Memory B cell (primary cell): ENCODE measurements at places on chromosomes 13 and 19.

GRCh38 chr19:54077334-54077733 is 3.8 kb downstream of the TARM1 start:
- H3K36me3 ChIP-seq, result peaks cover 3% of the 10 kb centered on the region
- no peak overlapping the region for H3K4me3 ChIP-seq
- no peak for DNase-seq
- H3K4me1 ChIP-seq, result no peaks in the 10 kb centered on the region

- H3K27ac ChIP-seq, result no peak overlapping the region
- no peak for DNase-seq
- H3K27me3 ChIP-seq, result no peaks in the 10 kb centered on the region
- peaks cover 9% of the 10 kb centered on the region for H3K4me1 ChIP-seq
- H3K36me3 ChIP-seq, result peaks cover 10% of the 10 kb centered on the region
- H3K4me3 ChIP-seq, result no peak overlapping the region
Measured at GRCh38 chr19:1125601-1126467, 22.0 kb downstream of the GPX4 start.

GRCh38 chr19:17755977-17756670 is 4.8 kb downstream of the FCHO1 start:
- H3K27ac ChIP-seq, result peak overlapping the region; percentile 87
- DNase-seq, result peak; percentile 64
- peaks cover 52% of the 10 kb centered on the region for H3K4me1 ChIP-seq
- H3K27me3 ChIP-seq, result no peaks in the 10 kb centered on the region

DNA sequence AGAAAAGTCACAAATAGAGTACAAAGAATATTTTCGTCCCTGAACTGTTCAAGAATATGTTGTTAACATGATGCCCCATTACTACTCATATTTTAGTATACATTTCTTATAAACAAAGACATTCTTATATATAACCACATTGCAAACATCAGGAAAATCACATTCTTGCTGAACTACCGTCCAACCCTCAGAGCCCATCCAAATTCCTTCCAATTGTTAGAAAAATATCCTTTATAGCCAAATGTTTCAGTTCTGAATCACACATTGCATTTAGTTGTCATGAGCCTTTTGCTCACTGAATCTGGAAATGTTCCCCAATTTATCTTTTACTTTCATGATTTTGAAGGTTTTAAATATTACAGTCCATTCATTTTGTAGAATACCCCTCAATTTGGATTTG is 467.8 kb upstream of the ARGLU1 start:
- H3K4me1 ChIP-seq, result no peaks in the 10 kb centered on the region
- DNase-seq, result no peak
- no peak overlapping the region for H3K4me3 ChIP-seq

DNA sequence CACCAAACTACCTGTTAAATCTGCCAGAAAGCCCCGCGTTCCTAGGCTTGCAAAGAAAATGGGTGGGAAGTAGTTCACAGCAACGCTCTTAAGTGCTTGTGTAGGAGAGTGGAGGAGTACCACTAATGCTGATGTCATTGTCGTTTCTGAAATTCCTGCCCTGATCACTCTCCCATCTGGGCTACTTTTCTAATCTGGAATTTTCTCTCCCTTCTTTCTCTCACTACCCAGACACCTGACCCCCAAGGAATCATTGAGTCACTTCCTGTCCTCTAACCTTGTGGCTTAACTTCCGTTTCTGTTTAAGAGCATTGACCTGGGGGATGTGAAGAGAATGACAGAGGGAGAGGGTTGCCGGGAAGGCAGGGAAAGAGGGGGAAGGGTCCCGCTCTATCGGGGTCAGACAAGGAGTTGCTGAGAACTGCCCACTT is 98.7 kb downstream of the STARD13 start:
- H3K27me3 ChIP-seq, result peaks cover 10% of the 10 kb centered on the region
- no peak overlapping the region for H3K27ac ChIP-seq
- no peak for DNase-seq
- H3K4me3 ChIP-seq, result no peak overlapping the region

- no peak overlapping the region for H3K4me3 ChIP-seq
- H3K36me3 ChIP-seq, result peaks cover under 1% of the 10 kb centered on the region
- H3K27ac ChIP-seq, result no peak overlapping the region
- H3K4me1 ChIP-seq, result peaks cover 10% of the 10 kb centered on the region
- DNase-seq, result no peak
- no peaks in the 10 kb centered on the region for H3K27me3 ChIP-seq
Measured at GRCh38 chr13:30303269-30303668, 4.1 kb downstream of the KATNAL1 start.

DNA sequence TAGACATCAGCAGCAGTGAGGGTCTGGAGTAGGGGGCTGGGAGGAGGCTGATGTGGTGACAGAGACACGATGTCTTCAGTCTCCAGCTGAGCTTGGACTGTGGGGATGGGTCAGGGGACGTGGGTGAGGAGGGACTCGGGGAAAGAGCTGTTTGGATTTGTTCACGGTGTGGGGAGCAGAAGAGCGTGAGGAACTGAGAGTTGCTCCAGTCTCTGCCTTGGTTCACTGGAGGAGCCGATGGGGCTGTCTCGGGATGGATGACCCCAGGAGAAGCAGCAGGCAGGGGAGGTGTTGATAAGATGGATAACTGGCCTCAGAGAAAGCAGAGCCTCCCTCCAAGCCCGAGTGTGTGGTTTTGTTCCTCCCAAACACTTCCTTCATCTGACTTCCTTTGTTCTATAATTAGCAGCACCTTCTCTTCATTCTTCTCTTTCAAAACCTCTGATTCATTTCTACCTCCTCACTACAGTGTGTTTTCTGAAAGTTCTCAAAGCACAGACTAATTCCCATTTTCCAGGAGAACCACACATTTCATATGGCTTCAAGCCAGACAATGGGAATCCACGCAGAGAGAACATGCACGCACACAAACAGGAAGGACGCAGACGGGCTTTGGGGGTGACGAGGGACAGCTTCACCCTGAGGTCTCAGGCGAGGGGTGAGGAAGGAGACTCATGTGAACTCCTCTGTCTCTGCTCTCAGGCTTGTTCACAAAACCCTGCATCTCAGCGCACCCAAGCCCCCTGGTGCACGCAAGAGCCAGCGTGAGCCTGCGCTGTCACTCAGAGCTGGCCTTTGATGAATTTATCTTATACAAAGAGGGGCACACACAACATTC is 18.6 kb downstream of the LAIR2 start:
- DNase-seq, result no peak
- H3K4me1 ChIP-seq, result peaks cover 22% of the 10 kb centered on the region
- H3K36me3 ChIP-seq, result no peaks in the 10 kb centered on the region
- peak overlapping the region; percentile 4 for H3K4me3 ChIP-seq

DNA sequence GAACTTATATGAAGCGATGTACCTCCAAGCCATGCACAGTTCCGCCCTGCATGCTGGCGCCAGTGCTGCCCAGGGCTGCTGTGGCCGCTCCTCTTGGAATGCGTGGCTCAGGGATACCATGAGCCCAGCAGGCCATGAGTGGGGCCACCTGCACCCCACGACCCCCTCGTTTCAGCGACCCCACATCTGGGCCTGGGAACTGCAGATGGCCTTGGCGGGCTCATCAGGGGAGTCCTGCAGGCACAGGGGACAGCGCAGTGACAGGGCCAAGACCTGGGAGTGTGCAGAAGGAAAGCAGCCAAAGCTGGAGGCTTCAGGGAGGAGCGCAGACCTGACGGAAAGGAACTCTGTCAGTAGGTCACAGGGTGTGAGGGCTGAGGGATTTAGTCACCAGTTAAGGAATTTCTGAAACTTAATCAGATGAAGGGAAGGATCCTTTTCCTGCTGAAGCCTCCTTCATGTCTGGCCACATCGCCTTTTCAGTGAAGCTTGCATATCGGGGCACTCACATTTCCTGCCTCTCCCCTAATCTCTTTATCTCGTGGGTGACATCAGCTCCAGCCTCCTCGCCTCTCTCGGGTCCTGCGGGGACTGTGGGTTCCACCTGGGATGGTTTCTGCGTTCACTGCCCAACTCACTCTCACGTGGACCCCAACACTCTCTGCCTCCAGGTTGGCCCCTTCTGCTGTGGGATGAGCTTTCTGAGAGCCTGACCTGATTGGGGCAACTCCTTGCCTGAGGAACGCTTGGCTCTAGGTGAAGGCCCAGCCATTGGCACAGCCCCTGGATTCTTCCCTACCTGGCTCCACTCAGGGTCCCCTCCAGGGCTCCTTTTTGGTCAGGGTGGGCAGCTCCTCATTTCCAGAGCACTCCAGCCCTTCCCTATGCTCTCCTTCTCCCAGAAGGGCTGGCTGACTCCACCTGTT is 123.5 kb downstream of the CRYL1 start:
- no peaks in the 10 kb centered on the region for H3K4me1 ChIP-seq
- peaks cover 12% of the 10 kb centered on the region for H3K36me3 ChIP-seq
- H3K27me3 ChIP-seq, result no peaks in the 10 kb centered on the region
- no peak overlapping the region for H3K4me3 ChIP-seq
- no peak overlapping the region for H3K27ac ChIP-seq

DNA sequence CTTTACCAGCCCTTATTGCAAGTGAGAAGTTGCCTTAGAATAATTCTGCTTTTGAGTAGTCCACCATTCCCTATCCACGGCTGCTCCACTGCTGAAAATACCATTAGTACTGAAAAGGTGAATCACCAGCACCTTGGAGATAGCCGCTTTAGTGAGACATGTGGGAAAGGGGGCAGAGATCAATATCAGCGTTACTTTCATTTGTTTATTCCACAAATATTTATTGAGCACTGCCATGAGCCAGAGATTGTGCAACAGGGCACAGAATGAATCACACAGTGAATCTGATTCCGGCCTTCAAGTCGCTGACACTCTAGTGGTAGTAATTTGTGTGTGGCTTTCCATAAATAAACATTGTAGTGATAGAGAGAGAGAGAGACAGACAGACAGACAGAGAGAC is 31.5 kb upstream of the MYO16 start:
- no peaks in the 10 kb centered on the region for H3K27me3 ChIP-seq
- no peak overlapping the region for H3K27ac ChIP-seq
- no peak for DNase-seq
- H3K4me3 ChIP-seq, result no peak overlapping the region

GRCh38 chr13:91046715-91047327 is 300.7 kb upstream of the MIR17HG start:
- H3K27ac ChIP-seq, result no peak overlapping the region
- H3K4me1 ChIP-seq, result no peaks in the 10 kb centered on the region
- no peaks in the 10 kb centered on the region for H3K27me3 ChIP-seq

DNA sequence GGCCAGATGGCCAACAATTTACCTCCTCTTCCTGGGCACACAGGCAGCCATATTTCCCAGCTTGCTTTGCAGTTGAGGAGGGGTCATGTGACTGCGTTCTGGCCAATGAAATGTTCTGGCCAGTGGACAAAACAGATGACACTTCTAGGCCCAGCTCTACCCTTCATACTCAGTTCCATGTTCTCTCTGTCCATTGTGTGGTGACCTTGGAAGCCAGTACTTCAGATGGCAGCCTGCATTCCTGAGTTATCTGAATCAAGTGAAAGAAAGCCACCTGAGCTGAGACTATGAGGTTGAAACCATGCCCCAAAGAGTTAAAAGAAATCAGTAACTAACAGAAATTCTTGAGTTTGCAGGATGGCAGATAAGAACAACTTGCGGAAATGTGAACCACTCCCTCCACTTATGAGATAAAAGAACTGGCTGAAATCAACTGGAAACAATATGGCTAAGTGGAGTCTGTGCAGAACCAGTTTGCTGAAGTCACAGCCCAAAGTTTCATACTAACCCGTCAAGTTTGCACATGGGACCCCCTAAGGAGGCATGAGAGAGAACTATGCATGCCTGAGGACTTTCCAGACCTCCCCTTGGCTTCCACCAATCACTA is 8.1 kb downstream of the FAM187B start:
- H3K4me3 ChIP-seq, result no peak overlapping the region
- no peak overlapping the region for H3K27ac ChIP-seq
- no peak for DNase-seq
- peaks cover 17% of the 10 kb centered on the region for H3K4me1 ChIP-seq
- no peaks in the 10 kb centered on the region for H3K36me3 ChIP-seq

DNA sequence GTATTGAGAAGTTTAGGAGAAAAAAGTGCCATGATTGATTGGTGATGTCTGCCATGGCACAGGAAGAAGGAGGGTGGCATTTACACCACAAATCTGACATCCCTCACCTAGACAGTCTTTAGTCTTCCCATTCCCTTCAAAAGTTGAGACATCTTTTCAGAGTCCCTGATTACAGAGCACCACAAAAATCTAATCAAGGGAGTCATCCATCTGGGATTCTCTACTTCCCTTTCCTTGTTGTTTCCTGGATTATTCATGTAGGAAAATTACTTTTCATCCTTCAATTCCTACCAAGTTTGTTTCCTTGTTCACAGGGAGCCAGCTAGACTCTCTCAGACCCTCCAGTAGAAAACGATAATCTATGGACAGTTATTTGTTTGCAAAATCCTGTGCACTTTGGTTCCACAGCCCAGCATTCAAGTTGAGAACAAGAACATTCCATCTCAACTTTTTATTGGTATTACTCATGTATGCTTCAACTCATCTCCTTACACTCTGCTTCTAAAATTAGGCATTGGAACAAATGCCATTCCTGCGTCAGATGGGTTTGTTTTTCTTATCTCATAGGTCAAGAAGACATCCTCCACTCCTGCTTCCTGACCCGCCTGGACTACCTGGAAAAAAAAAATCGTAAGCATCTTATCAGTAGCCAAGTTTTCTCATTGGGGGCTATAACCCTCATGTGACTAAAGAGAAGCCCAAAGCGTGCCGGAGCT is 259.9 kb downstream of the FOXO1 start:
- H3K36me3 ChIP-seq, result peaks cover 2% of the 10 kb centered on the region
- H3K27me3 ChIP-seq, result no peaks in the 10 kb centered on the region
- H3K4me1 ChIP-seq, result peaks cover 10% of the 10 kb centered on the region
- no peak for DNase-seq

- no peaks in the 10 kb centered on the region for H3K4me1 ChIP-seq
- H3K4me3 ChIP-seq, result no peak overlapping the region
- DNase-seq, result no peak
- no peaks in the 10 kb centered on the region for H3K27me3 ChIP-seq
- H3K27ac ChIP-seq, result no peak overlapping the region
Measured at GRCh38 chr13:93775507-93776108, 549.0 kb downstream of the GPC6 start.

DNA sequence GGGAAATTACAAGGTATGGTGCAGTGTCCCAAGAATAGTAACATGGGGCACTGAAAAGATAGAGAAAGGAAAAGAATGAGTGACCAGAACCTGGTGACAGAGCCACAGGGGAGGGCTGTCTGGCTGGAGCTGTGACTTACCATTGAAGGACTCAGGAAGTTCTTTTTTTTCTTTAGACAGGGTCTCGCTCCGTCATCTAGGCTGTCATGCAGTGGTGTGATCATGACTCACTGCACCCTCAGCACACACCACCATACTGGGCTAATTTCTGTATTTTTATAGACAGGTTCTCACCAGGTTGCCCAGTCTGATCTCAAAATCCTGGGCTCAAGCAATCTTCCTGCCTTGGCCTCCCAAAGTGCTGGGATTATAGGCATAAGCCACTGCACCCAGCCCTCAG is 8.8 kb upstream of the CPB2 start:
- peaks cover 2% of the 10 kb centered on the region for H3K4me1 ChIP-seq
- DNase-seq, result no peak
- H3K27ac ChIP-seq, result no peak overlapping the region
- peaks cover 12% of the 10 kb centered on the region for H3K27me3 ChIP-seq

DNA sequence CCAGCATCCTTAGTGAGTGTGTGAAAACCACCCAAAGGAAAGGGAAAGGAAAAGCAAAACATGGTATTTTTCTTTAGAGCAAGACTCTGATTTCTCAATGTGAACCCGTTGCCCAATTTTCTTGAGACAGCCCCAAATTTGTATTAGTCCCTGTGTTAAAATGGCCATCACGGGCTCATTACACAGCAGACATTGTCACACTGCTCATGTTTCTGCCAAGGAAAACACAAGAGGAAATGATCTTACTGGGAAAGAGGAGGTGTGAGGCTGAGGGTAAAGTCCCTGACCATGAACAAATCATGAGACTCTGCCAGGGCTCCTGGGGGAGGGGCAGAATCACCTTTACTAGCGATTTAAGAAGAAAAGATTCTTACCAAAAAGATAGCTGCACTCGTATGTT is 54.4 kb downstream of the FAM124A start:
- H3K27ac ChIP-seq, result no peak overlapping the region
- H3K36me3 ChIP-seq, result no peaks in the 10 kb centered on the region
- no peak overlapping the region for H3K4me3 ChIP-seq
